Spleen (tissue), 13 donors: ENCODE measurements at places on chromosomes 7 and 10.

- DNase-seq, result no peak
Measured at GRCh38 chr10:75226656-75227055, 9.1 kb downstream of the COMTD1 start.

DNA sequence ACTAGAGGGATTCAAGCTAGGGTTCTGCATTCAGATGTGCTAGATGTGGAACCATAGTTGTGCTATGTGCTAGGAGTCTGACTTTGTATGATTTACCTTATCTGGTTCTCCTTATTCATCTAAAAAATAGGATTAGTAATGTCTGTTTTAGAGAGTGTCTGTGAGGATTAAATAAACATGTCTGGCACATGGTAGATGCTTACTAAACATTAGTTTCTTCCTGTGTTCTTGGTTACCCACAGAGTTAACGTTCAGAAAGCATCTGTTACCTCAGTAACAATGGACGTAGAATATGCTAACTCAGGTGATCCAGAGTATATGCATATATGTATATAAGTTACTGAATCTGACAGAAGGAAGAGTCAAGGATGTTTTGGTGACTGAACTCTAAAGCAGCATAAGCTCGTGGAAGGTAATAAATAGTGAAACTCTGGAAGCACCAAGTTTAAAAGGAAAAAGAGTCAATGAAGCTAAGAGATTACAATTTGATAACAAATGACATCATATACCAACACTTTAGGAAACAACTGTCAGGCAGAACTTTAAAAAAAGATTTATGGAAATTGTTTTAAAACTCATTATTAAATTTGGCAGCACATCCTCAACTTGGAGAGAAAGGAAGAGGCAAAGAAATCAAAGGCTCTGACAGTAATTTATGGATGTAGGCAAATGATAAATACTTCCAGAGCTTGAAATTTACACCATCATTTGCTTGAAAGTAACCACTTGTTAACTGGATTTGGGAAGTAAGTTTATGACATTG lies 127.0 kb downstream of the CCNY start:
- no peak for DNase-seq

- DNase-seq, result no peak
Measured at GRCh38 chr10:84155521-84155920, 16.2 kb downstream of the GHITM start.

GRCh38 chr10:132924046-132924952 lies 18.1 kb downstream of the CFAP46 start:
- DNase-seq, result peak; percentile 71

DNA sequence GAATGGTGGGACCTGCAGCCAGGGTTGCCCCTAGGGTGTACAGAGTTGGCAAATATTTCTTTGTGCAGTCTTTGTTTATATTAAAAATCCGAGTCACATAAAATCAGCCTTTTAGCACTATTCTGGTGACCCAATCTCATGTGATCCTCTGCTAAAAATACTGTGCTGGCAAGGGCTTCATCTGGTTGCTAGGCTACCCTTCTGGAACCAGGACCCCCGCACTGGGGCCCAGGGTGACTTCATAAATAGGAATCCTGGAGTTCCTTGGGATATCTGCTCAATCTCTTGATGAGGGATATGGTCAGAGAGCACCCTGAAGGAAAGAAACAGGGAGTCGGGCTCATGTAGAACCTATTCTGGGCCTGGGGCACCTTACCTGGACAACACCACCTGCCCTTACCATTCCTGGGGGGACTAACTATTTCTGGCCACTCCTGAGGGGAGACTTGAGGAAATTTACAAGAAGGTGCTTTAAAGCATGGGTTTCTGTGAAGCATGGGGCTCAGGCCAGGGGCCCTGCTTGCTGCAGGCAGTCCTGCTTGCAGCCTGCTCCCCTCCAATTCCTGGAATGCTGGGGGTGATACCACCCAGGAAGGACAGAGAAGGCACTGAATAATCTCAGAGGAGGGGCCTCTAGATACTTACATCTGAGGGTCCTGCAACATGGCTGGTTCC lies 44.7 kb downstream of the SH2D4B start:
- no peak for DNase-seq

DNA sequence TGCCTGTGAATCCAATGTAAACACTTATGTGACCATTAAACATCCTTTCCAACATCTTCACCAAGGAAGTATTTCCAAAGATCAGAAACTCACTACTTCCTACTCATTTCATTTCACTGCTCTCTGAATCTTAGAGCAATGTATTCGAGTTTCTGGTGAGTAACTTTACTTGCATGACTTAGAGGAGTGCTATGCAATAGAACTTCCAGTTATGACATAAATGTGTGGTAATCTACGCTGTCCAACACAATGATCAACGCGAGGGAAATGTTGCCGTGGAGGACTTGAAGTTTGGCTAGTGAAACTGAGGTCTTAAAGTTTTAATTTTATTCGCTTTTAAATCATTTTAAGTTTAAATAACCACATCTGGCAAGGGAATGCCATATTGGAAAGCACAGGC lies 1326.3 kb downstream of the XPNPEP1 start:
- no peak for DNase-seq

GRCh38 chr7:96303105-96303685 lies 18.7 kb downstream of the SLC25A13 start:
- no peak for DNase-seq

DNA sequence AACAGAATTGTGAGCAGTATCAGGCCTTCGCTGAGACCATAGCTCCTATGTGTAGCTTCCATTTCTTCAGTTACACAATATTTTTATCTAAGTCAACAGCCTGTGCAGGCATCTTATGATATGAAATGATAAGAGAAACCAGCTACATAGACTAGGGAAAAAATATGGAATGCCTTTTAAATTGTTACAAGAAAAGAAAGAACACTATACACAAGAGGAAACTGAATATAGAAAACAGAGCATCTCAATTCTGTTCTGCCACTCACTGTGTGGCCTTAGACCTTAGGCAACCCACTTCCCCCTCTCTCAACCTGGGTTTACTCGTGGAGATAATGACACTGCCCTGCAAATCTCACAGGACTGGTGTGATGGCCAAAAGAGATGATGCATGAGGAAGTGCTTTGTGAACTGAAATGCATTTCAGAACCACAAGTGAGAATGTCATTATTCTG lies 132.9 kb downstream of the LRRN3 start:
- no peak for DNase-seq

GRCh38 chr10:101611096-101611905 lies 23.2 kb downstream of the DPCD start:
- DNase-seq, result no peak

GRCh38 chr10:25175527-25176420 lies 973 bp downstream of the GPR158 start:
- no peak for DNase-seq

- DNase-seq, result no peak
Measured at GRCh38 chr10:130809761-130810515, 501.6 kb downstream of the TCERG1L start.

DNA sequence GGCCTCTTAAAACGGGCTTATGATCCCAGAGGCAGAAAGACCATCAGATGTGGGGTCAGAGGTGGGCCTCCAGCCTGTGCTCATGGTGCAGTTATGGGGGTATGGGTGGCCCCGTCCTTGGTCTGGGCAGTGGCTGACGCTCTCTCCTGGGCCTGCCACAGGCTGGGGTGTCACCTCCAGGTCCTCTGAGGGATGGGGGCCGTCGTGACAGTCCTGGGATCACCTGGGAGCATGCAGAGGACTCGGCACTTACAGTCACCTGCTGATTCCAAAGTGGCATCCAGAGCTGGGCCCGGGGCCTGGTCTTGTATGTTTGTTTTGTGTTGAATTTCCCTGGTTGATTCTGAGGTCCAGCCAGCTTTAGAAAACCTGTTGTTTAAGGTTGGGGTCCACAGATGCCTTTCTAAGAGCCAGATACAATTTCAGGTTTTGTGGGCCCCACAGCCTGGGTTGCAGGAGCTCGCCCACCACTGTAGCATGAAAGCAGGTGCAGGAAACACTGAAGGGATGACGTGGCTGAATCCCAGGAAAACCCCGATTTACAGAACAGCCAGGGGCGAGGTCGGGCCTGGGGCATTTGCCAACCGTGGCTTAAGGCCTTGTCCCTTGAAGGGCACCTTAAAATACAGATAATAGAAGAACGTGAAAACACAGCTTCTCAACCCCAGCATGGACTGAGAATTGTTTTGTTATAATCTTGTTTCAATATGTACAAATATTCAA lies 170.7 kb upstream of the PPP2R2D start:
- no peak for DNase-seq

DNA sequence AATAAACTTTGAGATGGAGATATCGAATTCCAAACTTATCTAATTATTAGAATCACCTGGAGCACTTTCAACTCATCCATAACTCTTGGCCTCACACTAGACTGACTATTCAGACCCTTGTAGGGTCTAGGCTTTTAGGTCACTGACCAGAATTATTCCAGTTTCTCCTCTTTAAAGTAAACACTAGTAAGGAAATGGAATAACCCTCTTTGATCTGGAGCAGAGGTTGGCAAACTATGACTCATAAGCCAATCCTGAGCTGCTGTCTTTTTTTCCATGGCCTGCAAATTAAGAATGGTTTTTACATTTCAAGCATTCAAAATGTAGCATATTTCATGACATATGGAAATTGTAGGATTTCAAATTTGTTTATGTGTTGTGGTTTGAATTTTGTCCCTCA lies 1601.9 kb downstream of the REEP3 start:
- no peak for DNase-seq

DNA sequence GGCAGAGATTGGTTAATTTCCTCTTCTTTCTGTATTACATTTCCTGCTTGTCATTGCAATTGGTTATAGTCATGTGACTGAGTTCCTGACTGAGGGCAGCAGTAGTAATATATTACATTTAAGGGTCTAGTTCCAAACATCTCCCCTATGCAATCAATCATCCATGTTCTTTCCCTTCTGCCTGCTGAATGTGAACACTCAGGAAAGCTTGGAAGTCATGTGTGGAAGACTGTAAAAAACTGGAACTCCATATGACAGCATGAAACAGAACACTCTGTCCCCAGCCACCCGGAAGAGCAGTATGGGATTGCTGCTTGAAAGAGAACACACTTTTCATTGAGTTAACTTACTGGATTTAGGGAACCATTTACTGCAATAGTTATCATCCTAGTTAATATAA lies 459.7 kb upstream of the SEMA3A start:
- no peak for DNase-seq

DNA sequence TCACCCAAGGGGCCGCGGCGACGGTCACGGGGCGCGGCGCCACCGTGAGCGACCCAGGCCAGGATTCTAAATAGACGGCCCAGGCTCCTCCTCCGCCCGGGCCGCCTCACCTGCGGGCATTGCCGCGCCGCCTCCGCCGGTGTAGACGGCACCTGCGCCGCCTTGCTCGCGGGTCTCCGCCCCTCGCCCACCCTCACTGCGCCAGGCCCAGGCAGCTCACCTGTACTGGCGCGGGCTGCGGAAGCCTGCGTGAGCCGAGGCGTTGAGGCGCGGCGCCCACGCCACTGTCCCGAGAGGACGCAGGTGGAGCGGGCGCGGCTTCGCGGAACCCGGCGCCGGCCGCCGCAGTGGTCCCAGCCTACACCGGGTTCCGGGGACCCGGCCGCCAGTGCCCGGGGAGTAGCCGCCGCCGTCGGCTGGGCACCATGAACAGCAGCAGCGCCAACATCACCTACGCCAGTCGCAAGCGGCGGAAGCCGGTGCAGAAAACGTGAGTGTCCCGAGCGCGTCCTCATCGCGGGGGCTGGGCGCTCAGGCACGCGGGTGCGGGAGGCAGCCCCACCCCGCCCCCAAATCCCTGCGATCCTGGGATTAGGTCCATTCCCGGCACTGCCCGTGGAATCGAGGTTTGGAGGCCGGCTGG lies 509 bp downstream of the AHR start:
- peak; percentile 92 for DNase-seq

- no peak for DNase-seq
Measured at GRCh38 chr7:96770758-96771157, 61.1 kb upstream of the SEM1 start.
